GM19239 (cell line): ENCODE measurements at places on chromosomes 16 and 17.

DNA sequence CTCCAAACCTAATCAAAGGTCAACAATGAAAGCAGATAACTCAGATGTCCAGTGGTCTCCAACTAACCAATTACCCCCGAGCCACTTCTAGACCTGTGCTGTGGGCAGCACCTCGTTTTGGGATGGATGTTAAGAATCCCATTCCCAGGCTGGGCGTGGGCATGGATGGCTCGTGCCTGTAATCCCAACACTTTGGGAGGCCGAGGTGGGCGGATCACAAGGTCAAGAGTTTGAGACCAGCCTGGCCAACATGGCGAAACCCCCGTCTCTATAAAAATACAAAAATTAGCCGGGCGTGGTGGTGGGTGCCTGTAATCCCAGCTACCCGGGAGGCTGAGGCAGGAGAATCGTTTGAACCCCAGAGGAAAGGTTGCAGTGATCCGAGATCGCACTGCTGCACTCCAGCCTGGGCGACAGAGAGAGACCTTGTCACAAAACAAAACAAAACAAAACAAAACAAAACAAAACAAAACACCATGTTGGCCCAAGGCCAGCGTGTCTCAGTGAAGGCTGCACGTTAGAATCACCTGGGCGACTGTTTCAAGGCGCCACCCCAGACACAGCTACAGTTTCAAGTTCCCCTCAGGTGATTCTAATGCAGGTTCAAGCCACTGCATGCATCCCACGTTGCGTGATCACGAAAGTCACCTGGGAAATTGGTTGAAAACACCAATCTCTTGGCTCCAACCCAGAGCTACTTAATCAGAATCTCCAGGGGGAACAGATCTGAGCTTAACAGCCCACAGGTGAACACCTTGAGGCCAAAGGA is 21.3 kb downstream of the COX4I1 start:
- no peak for DNase-seq

DNA sequence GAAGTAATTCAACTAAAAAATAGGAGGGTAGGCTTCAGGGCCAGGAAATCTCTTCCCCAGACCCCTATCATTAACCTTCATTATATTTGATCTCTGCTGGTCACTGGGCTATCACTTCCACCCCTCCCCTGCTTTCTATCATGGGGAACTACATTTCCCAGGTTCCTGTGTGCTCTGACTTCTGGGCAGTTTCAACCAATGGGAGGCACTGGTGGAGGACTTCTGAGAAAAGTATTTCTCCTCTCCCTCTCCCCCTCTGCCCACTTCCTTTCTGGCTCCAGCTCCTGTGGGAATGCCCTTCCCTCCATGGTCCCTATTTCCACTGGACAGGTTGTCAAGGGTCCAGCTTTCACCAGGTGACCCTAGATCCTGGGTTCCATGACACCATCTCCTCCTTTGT is 364.4 kb downstream of the C16orf95 start:
- DNase-seq = no peak

DNA sequence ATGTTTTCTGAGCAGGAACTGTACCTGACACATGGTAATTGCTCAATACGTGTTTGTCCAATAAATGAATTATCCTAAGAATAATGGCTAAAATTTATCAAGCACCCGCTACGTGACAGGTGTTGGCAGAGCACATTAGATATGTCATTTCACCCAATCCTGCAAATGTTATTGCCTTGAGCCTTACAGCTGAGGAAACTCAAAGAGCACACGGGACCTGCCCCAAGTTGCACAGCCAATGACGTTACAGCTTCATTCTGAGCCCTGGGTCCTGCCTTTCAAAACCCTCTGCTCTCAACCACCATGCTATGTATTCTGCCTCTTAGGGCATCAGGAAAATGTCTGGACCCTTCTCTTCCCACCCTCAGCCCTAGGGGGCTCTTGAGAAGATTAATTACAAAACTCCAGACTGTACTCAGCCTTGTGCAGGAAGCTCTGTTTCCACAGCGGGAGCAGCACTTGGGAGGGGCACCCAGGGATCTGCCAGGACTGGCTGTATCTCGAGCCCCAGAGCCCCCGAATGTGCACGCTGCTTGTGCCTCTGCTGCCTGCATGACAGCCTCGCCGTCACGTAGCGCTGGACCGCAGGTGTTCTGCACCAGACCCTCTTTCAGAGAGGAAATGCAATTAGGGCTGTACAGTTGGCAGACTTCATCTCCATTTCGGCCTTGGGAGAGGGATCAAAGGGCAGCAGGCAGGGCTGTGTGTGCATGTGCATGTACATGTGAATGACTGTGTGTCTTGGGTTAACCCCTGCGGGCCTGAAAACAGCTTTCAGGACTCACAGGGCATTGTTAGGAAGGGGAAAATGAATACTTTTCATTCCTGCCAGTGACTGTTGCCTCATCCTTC is 71.6 kb downstream of the GPR139 start:
- no peak for DNase-seq

GRCh38 chr16:79982361-79982760 is 381.8 kb upstream of the MAF start:
- no peak for DNase-seq

GRCh38 chr16:83550183-83550569 is 257.6 kb upstream of the HSBP1 start:
- no peak for DNase-seq

- DNase-seq = no peak
Observed at GRCh38 chr17:77615703-77616253, 342.7 kb upstream of the TNRC6C start.

DNA sequence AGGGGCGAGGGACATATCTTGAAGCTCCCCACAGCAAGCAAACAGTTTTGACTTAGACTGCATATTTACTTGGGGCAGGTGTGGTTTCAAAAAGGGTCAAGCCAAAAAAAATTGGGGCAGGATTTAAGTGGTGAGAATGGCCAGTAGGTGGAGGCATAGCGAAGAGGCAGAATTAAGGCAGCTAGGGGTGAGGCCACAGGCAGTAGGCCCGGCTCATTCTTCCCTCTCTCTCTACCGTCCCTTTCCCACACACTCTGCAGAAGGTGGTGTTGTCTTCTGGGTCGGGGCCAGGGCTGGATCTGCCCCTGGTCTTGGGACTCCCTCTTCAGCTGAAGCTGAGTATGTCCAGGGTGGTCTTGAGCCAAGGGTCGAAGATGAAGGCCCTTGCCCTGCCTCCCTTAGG is 2.6 kb downstream of the SHBG start:
- DNase-seq = peak; percentile 54

- DNase-seq = no peak
Observed at GRCh38 chr16:23453338-23454052, 506 bp upstream of the COG7 start.

- DNase-seq = peak; percentile 62
Observed at GRCh38 chr16:31344712-31345111, 10.3 kb upstream of the ITGAX start.

DNA sequence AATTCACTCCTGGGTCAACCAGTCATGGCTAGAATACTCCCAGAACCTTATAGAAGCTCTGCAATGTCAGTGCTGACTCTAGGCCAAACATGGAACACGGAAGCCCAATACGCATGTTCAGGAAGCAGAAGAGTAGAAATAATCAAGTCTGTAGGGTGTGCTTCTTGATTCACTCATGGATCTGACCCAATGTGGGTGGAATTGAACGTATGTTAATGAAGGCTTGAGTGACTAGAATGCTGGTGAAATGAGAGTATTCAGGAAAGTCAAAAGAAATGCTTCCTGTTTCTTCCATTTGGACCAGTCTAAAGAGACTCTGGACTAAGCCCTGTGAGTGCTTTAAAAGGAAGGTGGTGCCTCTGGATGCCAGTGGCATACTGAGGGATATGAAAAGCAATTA is 395.0 kb downstream of the CDH13 start:
- no peak for DNase-seq

DNA sequence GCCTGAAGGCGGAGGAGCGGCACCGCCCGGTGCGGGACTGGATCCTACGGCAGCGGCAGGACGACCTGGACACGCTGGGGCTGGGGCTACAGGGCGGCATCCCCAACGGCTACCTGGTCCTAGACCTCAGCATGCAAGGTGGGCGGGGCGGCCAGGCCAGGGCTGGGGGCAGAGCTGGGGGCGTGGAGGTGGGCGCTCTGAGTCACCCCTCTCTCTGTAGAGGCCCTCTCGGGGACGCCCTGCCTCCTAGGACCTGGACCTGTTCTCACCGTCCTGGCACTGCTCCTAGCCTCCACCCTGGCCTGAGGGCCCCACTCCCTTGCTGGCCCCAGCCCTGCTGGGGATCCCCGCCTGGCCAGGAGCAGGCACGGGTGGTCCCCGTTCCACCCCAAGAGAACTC is 7.9 kb downstream of the MSLN start:
- no peak for DNase-seq
